ENCODE measurements at places on chromosomes 1 and 21.

DNA sequence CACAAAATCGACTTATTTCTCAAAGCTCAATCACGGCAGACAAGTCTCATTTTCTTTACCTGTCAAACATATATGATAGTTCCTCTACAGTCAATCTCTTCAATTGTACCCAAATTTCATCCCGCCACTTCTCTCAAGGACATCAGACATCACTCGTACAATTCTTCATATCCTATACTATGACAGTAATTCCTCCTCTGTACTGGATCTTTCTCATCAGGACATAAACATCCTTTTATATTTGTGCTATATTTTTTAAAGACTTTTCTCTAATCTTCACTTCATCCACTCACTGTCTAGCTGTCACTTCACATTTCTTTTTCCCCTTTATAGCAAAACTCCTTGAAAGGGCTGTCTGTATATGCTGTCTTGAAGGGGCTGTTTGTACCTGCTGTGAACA lies 419.1 kb upstream of the NR5A2 start:
- no peak for DNase-seq

DNA sequence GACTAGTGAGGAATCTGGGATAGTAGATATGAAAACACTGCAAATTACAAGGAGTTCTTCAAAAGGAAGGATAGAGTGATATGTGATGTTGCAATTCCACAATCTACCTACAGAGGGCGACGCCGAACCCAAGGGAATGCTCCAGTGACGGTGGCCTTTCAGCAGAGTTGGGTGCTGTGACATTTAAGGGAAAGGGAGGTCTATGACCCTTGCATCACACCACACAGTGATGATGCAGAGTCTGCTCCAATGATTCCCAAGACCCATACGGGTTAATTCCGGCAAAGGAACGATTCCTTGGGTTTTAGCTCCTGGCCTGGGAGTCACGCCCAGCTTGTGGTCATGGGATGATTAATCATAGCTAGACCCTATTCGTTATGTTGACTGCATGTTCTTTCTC lies 123.0 kb upstream of the IGSF21 start:
- peak; percentile 68 for DNase-seq

DNA sequence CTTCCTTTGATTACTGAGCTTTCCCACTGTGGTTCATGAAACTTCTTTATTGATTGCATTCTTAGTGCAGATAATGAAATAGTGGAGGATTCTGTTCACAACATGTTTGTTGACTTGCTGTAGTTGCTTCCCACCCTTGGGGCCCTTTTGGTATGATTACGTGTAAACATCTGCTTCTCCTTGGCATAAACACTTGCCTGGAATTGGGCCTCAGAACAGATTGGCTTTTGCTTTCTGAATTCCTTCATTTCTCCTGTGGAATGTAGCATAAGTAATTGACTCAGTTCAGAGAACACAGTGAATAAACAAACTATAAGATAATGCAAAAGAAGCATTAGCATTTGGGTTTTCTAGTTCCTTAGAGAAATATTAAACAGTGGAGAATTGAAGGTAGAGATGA lies 59.5 kb upstream of the LAMC2 start:
- DNase-seq = no peak

DNA sequence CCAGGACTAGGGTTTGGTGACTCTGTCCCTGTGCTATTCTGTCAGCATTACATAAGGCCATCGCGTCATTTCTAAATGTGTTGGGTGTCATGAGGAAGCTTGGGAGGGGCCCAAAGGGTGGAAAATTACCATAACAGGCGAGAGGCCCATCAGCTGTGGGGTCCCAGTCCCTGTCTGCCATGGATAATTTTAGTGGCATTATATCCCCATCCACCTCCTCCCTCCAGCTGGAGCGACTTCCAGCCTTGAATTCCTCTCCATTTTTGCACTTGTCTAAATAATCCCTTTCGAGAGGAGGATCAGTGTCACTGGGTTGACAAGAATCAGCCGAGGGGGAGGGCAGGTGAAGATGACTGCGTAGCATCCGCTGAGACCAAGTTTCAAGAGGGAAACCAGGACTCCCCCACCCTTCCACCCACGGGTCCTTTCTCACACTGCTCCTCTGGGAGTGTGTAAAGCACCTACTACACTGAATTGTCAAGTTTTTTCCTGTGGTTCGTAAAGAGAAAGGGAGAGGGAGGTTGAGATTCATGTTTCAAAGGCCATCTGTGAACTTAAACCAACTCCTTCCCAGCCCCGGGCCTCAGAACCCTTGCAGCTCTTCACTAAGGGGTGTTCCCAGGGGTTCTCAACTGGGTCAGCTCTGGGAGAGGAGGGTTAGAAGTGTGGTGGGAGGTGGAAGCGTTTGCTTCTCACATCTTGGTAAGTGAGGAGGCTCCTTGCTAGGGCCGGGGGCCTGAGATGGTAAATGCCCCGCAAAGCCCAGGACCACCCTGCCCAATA lies 29.2 kb downstream of the VASH2 start:
- no peak for DNase-seq

GRCh38 chr1:184362876-184363275 lies 24.0 kb upstream of the C1orf21 start:
- no peak for DNase-seq

GRCh38 chr1:24140741-24141181 lies 2.2 kb downstream of the IL22RA1 start:
- DNase-seq = no peak

DNA sequence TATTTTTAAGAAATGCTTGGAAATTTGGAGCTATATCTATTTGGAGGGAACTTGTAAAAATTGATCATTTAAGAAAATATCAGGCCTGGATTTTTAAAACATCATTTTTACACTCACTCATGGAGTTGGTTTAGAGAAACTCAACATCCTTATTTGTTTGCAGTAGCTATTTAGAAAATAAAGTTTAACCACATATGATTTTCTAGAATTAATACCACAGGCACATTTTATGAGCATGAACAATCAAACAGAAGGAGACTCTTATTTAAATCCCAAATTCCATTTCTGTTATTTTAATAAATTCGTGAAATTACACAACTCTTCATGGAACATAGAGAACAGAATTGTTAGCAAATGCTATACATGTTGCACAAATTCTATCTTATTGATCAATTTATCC lies 3.2 kb downstream of the CDKN2C start:
- DNase-seq = no peak

DNA sequence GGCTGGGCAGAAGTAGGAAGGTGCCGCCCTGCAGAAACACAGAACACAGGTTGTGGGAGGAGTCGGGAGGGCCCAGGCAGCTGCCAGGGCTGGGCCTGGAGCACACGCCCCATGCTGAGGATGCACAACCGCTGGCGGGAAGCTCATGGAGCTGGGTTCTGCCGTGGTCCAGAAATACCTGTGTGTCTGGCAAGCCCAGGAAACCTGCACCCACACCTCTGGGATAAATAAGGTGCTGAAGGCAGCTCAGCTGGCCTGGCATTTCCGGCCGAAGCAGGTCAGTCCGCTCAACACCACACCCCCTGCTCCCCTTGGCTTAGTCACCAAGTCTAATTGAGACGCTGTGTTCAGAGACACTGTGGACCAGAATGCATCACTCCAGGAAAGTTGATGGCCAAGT lies 32.1 kb downstream of the CTNNBIP1 start:
- peak; percentile 53 for DNase-seq

- DNase-seq = no peak
Measured at GRCh38 chr1:30977511-30977910, 69.0 kb upstream of the SDC3 start.

DNA sequence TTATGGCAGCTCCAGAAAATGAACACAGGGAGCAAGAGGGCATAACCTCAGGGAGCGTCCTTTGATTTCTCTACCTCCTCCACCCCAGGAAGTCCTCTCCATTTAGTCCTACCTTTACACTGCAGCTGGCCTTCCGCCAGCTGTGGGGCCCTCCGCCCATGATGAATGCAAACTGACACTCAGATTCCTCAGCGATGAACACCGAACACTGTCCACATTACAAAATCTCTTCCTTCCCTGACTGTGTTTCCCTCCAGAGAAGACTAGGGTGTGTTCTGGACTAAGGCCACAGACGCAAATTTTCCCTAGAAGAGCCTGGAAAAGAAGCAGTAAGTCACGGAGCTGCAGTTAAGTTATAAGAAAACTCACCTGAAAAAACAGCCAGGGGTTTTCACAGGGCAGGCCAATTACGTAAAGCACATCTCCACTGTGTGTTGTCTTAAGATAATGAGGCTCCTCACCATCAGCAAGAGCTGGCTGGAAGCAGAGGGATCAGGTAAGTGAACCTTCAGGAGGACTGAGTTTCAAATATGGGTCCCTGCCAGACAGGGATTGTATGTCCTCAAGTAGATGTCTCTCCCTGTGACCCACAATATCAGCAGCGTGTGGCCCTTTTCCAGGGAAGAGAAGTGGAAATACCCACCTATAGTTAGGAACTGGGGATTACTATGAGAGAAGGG lies 46.3 kb upstream of the ATP1B1 start:
- DNase-seq = no peak

DNA sequence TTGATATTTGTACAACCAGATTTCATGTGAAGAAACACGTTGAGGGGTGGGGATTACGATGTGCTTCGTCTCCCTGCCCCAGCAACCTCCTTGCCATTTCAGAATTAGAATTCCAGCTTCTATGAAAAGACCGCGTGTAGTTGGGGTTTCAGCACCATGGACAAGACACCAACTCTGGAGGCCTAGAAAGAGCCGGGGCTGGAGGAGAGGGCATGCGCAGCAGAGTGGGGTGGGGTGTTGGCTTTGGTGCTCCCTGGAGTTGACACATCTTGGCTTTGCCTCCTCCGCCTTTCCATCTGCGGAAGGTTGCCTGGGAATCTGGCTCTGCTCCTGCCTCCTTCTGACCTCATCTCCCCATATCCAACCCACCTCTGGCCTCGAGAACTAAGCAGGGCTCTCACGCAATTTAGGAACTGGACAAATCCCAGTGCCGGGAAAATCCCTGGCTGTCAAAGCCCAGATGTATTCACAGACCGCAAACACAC lies 11.8 kb downstream of the HTR6 start:
- DNase-seq = peak; percentile 65

GRCh38 chr1:101257500-101258325 lies 20.9 kb downstream of the S1PR1 start:
- peak; percentile 86 for DNase-seq
